ENCODE measurements at places on chromosomes 6 and 20.
A peak's percentile ranks its signal among the peaks of the same experiment; 100 is the strongest.

DNA sequence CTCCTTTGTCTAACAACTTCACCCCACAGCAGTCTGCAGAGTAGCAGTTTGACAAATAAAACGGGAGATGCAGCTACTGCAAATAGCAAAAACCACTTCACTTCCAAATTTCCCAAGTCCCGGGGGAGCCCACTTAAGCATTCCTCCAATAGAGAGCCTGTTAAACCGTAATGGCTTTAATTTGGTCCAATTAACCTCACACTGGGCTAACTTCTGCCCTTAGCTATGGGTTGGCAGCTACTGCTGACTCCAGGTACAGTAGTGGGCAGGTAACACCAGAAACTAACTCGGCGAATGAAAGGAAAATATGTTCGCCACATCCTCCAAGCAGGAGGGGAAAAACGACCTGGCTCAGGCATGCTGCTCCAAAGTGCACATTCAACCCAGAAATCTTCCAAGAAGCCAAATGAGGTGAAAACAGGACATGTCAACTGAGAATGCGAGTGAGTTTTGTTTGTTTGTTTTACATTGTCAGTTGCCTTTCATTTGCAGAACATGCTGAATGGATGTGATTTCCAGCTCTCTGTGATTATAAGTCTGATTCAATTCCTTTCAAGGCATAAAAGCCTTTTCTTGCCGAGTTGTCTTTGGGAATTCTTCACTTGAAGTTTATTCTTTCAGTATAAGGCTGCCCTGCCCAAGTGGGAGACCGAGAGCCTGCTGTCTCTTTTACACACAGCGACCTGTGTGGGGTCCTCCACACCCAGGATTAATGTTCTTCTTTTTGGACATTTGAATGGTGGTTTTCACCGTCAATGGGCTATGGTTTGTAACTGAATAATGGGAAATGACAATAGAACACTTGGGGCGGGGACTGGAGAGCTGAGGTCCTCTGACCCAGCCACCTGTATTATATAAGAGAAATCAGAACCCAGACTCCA lies 117.3 kb upstream of the ARMC2 start:
- no peak for DNase-seq

GRCh38 chr6:8060346-8060745 lies 3.8 kb downstream of the BLOC1S5 start:
- no peak for DNase-seq

DNA sequence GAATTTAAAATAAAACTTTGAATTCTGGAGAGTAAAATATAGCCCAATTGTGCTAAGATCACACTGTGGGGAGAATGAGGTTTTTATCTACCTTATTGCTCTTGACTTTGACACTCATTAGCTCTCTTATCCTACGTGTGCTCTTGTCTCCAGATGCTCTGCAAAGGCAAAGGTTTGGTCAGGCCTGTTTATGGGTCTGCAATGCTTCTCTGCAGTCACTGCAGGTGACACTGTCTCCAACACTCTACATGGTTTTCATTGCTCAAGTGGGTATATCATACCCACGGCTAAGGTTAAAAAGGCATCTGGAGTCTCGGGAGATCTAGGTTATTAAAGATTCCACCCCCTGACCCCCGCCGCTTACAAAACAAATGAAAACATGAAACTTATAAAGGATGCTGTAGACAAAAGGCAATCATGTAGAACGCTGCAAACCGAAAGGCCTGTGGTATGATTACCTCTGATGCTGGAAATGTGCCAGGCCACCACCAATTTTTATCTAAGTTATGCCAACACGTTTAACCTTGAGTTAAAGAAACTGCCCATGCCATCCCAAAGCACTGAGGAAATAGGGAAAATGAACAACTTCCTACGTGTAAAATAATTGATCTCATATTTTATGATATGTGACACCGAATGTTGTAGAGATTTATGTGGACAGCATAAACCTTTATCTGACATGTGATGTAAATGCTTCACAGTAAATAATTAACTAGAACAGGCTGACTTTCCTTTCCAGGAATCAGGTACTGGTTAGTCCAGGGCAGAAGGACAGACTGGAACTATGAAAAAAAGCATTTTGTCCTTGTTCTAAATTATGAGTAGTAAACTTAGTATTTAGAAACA lies 238.2 kb upstream of the NOX3 start:
- DNase-seq, result no peak

DNA sequence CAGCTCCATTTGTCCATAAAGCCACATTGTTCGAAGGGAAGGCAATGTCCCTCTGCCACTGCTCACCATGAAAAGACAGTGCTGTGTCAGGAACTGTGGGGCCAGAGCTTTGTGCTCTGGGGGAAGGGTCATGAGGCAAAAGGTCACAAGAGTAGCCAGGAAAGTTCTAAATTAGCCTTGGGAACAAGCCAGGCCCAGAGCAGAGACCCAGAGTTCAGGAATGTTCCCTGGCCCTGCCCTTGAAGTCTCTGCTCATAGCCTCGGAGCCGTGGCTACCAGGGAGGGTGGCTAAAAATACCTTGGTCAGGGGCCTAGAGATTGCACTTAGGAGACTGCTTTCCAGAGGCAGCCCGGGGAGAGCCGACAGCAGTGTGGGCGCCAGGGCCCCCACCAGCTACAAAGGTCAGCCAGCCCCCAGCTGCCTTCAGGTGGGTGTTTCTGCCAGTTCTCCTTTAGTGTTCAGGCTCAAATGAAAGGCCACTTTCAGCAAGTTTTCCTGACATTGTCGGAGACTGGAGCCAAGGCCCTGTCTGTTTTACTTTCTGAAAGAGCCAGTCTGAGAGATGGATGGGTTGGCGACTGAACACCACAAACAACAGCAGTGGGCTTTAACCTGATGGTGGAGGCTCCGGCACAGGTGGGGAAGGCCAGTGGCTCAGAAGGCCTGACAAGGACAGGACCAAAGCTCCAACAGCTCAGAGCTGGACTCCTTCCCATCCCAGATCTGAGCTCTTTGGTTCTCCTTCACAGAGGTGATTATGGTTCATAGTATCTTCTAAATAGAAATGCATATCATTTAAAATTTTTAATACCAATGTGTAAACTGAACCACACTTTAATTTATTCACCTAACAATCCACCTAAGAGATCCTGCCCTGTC lies 76.2 kb downstream of the CDH26 start:
- DNase-seq, result no peak

DNA sequence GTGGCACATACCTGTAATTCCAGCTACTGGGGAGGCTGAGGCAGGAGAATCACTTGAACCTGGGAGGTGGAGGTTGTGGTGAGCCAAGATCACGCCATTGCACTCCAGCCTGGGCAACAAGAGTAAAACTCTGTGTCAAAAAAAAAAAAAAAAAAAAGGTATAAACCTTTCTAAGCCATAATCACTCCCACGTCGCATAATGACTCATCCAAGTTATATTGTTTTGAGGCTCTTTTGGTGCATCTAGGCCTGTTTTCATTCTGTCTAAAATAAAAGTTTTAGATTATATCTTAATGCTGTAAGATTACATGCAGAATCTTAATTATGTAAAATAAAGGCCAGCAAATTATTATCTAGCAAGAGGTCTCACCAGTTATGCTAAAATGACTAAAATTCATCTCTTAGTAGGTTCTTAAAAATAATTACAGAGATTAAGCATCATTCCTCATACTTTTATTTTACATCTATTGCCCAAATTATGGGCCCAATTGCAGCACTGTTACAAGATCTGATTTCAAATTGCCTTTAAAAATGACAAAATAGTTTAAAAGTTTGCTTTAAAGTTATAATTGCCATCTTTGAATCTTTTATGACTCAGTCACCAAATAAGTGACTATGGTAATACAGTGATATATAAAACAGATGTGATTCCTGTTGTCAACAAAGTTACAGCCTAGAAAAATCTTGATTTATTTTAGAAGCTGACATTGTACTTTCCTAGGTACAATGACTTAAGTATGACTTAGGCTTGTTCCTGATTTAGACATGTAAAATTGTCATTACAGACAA lies 10.4 kb upstream of the SUMO4 start:
- no peak for DNase-seq

DNA sequence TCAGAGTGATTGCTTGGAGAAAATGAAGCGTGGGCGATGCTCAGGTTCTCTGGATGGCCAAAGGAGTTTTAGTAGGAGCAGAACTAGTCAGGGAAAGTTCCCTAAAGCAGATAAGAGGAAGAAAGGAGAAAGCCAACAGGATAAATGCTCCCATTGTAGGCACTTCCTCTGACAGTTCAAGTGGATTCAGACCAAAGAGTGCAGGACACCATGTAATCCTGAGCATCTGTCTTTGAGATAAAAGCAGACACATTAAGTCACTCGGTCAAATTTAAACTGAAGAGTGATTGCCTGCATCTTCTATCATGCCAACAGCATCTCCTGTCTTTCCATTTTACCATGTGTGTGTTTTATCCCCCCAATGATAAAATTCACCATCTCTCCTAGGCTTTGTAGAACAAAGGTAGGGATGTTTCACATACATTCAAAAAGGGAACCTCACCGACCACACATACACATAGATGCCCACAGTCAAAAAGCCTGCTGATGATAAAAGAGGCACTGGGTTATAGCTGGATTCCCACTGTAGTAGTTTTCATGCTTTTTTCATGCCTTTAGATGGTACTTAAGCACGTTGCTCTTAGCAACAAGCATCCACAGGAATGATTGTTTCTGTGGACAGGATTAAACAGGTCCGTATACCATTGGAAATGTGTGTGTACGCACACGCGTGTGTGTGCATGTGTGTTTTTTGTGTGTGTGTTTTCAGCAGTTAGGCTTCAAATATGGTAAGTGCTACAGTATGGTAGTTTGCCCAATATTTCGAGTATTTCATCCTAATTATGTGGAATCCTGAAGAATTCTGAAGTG lies 7.0 kb downstream of the GRIK2 start:
- DNase-seq, result no peak

DNA sequence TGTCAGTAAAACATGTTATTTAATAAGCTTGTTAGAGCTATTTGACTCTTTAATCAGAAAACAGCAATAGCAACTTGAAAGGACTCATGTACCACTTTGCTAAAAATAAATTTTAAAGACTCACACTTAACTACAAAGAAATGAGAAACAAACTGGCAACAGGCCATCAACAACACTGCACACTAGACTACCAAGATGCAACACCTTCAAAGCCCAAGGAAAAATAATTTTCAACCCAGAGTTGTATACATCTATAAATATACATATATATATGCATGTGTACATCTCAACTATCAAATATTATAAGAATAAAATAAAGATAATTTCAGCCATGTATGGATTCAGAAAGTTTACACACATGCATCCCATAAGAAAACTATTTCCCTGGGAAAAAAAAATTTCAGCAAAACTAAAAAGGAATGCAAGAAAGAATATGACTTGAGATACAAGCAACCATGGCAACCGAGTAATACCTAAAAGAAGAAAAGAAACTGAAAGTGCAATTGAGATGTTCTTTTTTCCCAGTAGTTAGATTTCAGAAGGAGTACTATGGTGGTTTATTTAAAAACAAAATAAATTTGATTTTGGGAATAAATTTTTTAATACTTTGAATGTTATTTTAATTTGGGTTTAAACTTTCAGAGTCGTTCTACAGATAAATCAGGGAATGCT lies 303.8 kb downstream of the UBE3D start:
- DNase-seq, result no peak

GRCh38 chr6:13261464-13261994 lies 66.8 kb downstream of the TBC1D7 start:
- DNase-seq, result no peak

GRCh38 chr20:46200582-46201570 lies 82.8 kb downstream of the CD40 start:
- no peak for DNase-seq

- no peak for DNase-seq
Measured at GRCh38 chr6:49576618-49577017, 26.1 kb downstream of the C6orf141 start.

DNA sequence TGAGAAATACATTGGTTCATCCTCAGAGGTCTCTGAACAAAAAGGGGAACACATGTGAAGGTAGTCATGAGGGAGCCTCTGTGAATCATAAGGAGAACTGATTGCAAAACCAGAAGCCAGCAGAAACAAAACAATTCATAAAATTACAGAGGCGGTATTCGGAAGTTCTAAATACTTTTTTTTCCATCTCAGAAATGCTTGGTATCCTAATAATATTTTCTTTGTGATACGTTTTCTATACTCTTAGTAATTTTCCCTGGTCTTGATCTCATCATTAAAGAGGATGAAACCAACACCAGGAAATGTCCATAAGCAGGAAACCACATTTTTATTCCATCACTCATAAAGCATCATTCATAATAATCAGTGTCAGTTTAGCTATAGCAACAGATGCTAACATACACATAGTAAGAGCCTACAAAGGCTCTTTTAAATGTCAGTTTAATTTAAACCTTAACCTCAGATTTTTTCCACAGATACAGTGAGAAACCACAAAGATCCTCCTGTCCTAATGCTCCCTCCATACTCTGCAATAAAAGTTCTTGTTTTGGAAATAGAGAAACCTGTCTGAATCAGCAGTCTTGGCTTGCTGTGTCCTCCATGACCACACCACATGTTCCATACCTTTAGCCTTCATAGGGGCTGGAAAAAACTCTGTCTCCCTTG lies 29.2 kb downstream of the SGK1 start:
- DNase-seq, result peak; percentile 46

- no peak for DNase-seq
Measured at GRCh38 chr6:161906571-161906970, 632.7 kb upstream of the AGPAT4 start.

GRCh38 chr6:136510782-136511181 lies 39.4 kb downstream of the MAP7 start:
- peak; percentile 17 for DNase-seq

DNA sequence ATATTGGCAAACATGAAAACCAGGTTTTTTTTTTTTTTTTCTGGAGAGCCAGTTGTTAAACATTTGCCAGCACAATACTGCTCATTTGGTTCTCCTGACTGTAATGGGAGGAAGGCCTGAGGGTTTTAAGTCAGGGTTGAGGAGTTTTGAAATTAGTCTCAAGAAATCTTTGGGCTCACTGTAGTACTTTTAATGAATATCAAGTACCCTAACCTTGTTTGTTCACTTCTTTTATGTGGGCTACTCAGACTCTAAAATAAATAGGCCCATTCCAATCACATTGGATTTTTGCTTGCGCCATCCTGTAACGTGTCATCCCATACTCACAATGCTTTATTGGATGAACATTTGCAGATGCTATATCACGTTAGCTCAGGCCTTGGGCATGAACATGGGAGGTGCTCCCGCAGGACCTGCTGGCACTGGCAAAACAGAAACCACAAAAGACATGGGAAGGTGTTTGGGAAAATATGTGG lies 146.9 kb downstream of the DNAH8 start:
- DNase-seq, result no peak

- no peak for DNase-seq
Measured at GRCh38 chr6:44255871-44256774, 1.2 kb downstream of the SLC35B2 start.

- peak; percentile 12 for DNase-seq
Measured at GRCh38 chr6:166927935-166928643, 28.3 kb downstream of the RNASET2 start.
